Lower lobe of right lung (tissue), 2 donors: ENCODE measurements at places on chromosomes 11 and 22. TPM values are rescaled to one million over a fixed set of nuclear protein-coding genes. Genes with fewer than 3 reads are reported as not detected.

- H3K27me3 ChIP-seq: no peaks in the 10 kb centered on the region
- peaks cover 8% of the 10 kb centered on the region for H3K4me1 ChIP-seq
- H3K36me3 ChIP-seq: peaks cover 37% of the 10 kb centered on the region
- no peak overlapping the region for H3K4me3 ChIP-seq
- no peak for DNase-seq
Observed at GRCh38 chr22:25183949-25184619, 15.6 kb upstream of the CRYBB3 start.

The C11orf52 gene
- total RNA-seq: 14.6 TPM

GRCh38 chr11:42462558-42463310 lies 849.1 kb upstream of the API5 start:
- H3K36me3 ChIP-seq: no peaks in the 10 kb centered on the region
- H3K27me3 ChIP-seq: peaks cover 7% of the 10 kb centered on the region
- H3K4me1 ChIP-seq: no peaks in the 10 kb centered on the region
- no peak overlapping the region for H3K27ac ChIP-seq

DNA sequence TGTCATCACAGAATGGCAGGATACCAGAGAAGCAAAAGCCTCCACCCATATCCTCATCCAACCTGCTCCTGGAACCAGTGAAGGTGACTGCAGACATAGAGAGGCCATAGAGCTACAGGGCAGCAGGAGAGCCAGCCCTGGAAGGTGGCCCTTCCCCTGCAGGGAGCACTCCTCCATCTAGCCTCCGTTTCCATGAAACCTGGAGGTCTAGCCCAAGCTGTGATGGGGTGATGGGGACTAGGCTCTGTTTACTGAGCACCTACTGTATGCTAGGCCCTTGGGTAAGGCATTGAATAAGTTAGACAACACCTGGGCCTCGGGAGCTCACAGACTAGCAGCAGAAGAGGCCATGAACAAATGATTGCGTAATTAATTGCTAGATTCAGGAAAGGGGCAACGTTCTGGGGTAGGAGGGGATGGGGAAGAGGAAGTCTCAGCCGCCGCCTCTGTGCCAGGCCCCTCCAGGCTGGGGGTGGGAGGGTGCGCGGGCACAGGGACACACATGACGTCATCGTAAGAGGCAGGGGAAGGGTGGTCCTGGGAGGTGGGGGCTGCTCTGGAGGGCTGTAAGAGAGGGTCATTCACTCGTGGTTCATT lies 784 bp upstream of the SYNGR1 start:
- peak overlapping the region; percentile 36 for H3K27ac ChIP-seq
- H3K4me3 ChIP-seq: peak overlapping the region; percentile 66
- H3K4me1 ChIP-seq: peaks cover 19% of the 10 kb centered on the region
- no peaks in the 10 kb centered on the region for H3K27me3 ChIP-seq

GRCh38 chr11:132959693-132960092 lies 572.6 kb downstream of the OPCML start:
- no peaks in the 10 kb centered on the region for H3K36me3 ChIP-seq
- no peaks in the 10 kb centered on the region for H3K4me1 ChIP-seq
- peaks cover 3% of the 10 kb centered on the region for H3K27me3 ChIP-seq
- H3K27ac ChIP-seq: no peak overlapping the region

- H3K4me1 ChIP-seq: no peaks in the 10 kb centered on the region
- no peak overlapping the region for H3K4me3 ChIP-seq
- H3K27ac ChIP-seq: no peak overlapping the region
- no peaks in the 10 kb centered on the region for H3K36me3 ChIP-seq
Observed at GRCh38 chr11:91946397-91946951, 278.1 kb upstream of the FAT3 start.

The RFPL1 gene
- total RNA-seq: not detected

GRCh38 chr22:20402960-20403778 lies 9.2 kb downstream of the ZNF74 start:
- no peak overlapping the region for H3K4me3 ChIP-seq
- DNase-seq: no peak
- H3K27ac ChIP-seq: no peak overlapping the region
- no peaks in the 10 kb centered on the region for H3K4me1 ChIP-seq
- peaks cover 63% of the 10 kb centered on the region for H3K36me3 ChIP-seq
- no peaks in the 10 kb centered on the region for H3K27me3 ChIP-seq

The PRAME gene
- total RNA-seq: not detected

The POU2AF2 gene
- not detected for total RNA-seq

- no peak for DNase-seq
- peaks cover 62% of the 10 kb centered on the region for H3K4me1 ChIP-seq
- no peak overlapping the region for H3K27ac ChIP-seq
Observed at GRCh38 chr11:128552783-128553661, 34.3 kb downstream of the ETS1 start.

The PATE4 gene
- total RNA-seq: not detected

The P2RY2 gene
- 6.5 TPM for total RNA-seq
